Right renal pelvis (tissue), 4 donors: ENCODE measurements at places on chromosomes 5 and 9. TPM values are rescaled to one million over a fixed set of nuclear protein-coding genes. Genes with fewer than 3 reads are reported as not detected.

The BNC2 gene
- polyA plus RNA-seq = 8.6 TPM

The GARIN3 gene
- polyA plus RNA-seq = not detected

The CRAT gene
- 38.6 TPM for polyA plus RNA-seq

The QRFP gene
- 0.30 TPM for polyA plus RNA-seq

The ZBTB5 gene
- polyA plus RNA-seq = 35.0 TPM

The GABRP gene
- polyA plus RNA-seq = 1.4 TPM

The BASP1 gene
- polyA plus RNA-seq = 84.6 TPM

The FGF10 gene
- 10.2 TPM for polyA plus RNA-seq

The LNPEP gene
- 24.3 TPM for polyA plus RNA-seq

The TSSK1B gene
- polyA plus RNA-seq = 0.13 TPM

The CDC14B gene
- polyA plus RNA-seq = 28.3 TPM

The ACTBL2 gene
- not detected for polyA plus RNA-seq

The PCDHGA8 gene
- polyA plus RNA-seq = 0.52 TPM
